ENCODE measurements at places on chromosomes 12 and 14. TPM values are rescaled to one million over a fixed set of nuclear protein-coding genes. Genes with fewer than 3 reads are reported as not detected.

DNA sequence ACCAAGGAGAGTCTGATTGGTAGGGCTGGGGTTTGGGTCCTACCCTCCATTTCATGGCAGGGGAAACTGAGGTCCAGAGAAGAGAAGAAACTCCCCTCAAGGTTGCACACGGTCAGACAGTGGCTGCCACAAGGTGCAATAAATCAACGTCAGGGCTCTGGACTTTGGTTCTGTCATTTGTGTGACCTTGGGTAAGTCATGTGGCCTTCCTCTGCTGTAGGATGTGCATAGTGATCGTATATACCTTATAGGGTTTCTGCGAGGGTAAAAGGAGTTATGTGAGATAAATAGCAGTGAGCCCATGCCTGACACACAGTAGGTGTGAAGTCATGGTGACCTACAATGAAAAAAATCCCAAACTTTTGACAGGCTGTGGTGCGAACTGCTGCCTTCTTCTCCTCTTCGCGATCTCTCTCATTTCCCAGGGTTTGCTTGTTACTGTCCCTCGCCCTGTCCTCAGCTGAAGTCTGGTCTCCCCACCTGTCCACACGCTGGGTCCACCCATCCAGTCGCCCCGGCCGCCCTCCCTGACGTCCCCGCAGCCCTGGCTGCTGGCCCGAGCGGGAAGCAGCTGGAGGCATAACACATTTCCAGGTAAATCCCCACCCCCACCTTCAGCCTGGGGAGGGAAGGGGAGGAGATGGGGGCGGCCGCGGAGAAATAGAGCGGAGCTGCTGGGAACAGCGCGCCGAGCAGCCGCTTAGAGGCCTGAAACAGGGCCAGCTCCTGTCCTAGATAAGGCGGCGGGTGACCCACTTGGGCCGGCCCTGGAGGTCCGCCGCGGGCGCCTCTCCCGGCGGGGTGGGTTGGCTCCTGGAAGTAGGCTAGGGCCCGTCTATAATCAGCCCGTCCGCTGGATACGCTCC, 1.8 kb upstream of the FAM222A start:
- DNase-seq = no peak

DNA sequence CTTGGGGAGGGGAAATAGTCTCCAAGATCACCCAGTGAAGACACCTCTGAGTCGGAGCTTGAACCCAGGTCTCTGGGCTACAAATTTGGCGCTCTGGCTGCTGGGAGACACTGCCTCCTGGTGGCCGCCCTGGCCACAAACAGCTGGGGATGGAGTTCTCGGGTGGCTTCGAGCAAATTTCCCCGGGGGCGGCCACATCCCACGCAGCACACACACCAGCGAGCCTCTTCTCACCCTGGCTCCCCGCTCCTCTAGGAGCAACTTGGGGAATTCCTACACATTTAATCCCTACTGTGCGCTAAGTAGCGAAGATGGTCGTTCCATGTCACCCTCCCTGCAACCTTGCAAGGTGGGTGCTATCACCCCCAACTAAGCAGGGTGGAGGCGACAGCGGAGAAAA, 66.2 kb upstream of the BEGAIN start:
- peak; percentile 30 for DNase-seq

GRCh38 chr14:59131938-59132795, 56.3 kb upstream of the DAAM1 start:
- DNase-seq = no peak

- no peak for DNase-seq
These were observed 24.4 kb downstream of the SLC8B1 start for GRCh38 chr12:113310489-113310888.

GRCh38 chr14:73235531-73236155, 1.7 kb upstream of the PAPLN start:
- no peak for DNase-seq

The IFNG-AS1 gene
- 0.29 TPM for total RNA-seq

The TMEM19 gene
- total RNA-seq = 12.3 TPM

The C1QL4 gene
- total RNA-seq = not detected

The ERP27 gene
- 9.9 TPM for total RNA-seq

The ARHGAP9 gene
- 225 TPM for total RNA-seq

All from T-helper 17 cell (primary cell).